8988T (cell line): ENCODE measurements at places on chromosomes 13 and 19.

DNA sequence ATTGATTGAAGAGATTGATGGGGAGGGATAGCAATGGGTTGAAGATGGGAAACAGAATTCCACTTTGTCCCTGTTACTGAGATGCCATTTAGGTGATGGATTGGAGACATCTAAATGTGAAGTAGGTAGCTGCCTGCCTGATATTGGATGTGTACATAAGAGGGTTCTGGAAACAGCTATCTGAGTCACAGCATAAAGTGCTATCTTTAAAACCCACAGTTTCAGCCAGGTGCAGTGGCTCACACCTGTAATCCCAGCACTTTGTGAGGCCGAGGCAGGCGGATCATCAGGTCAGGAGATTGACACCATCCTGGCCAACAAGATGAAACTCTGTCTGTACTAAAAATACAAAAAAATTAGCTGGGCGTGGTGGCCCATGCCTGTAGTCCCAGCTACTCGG lies 72.6 kb downstream of the DNAJC3 start:
- no peak for DNase-seq

- DNase-seq, result no peak
Observed at GRCh38 chr13:41942462-41943094, 18.3 kb downstream of the VWA8 start.

GRCh38 chr13:46160471-46161066 lies 21.4 kb downstream of the LCP1 start:
- peak; percentile 39 for DNase-seq

DNA sequence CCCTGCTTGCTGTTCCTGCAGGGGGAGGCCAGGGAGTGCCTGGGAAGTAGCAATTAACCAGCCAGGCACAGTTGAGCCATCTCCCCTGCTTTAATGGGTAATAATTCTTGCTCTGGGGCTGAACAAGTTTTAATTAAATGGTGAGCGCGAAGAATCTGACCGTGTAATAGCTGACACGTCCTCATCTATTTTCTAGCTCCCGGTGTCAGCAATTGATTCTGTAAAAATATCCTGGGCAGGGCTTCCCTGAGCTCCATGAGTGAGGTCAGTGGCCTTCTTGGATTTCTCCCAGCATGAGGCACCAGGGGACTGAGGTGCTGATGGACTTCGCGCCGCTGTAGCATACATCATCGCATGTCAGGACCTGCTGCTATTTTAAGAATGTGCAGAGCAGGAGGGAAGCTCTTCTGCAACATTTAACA lies 26.9 kb downstream of the SIPA1L3 start:
- no peak for DNase-seq

DNA sequence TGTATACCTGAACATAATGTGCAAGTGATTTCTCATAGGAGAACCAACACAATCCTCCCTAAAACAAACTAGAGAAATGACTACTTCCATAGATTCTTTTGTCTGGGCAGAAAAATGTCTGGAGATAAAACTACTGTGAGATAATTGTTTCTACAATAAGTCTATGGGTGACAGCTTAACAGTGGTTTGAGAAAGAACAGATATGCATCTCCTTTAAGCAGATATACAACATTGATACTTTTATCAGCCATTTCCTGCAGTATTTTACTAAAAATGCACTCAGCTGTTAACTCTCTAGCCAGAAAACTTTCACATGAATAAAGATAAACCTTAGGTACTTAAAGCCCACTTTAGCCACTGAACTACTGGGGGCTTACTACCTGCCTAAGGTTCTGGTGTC lies 1132.4 kb downstream of the EFNB2 start:
- DNase-seq, result no peak
